ENCODE measurements at places on chromosomes 16 and 17.
A peak's percentile ranks its signal among the peaks of the same experiment; 100 is the strongest.

- DNase-seq: no peak
Observed at GRCh38 chr16:48535831-48536613, 74.0 kb downstream of the N4BP1 start.

- peak; percentile 13 for DNase-seq
Observed at GRCh38 chr17:55420776-55421178, 858 bp downstream of the MMD start.

DNA sequence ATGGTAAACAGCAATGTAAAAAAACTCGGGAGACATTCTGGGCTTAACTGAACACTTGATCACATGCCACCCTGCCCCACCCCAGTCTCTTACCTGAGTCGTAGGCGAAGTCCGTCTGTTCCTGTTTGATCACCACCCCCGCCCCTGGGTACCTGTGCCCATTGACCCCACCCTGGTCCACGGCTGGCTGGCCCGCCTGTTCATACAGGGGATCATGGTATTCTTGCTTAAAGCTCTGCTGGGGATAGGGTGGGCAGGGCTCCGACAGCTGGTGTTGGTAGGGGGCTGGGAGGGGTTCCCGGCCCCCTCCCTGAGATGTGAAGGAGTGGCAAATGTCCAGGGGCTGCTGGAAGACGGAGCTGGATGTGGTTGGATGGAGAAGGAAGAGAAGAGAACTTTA, 13.6 kb downstream of the ETV4 start:
- DNase-seq: no peak

GRCh38 chr17:19470530-19471261, 59.7 kb downstream of the RNF112 start:
- peak; percentile 14 for DNase-seq

GRCh38 chr17:49312722-49313121, 49.3 kb downstream of the ZNF652 start:
- no peak for DNase-seq

DNA sequence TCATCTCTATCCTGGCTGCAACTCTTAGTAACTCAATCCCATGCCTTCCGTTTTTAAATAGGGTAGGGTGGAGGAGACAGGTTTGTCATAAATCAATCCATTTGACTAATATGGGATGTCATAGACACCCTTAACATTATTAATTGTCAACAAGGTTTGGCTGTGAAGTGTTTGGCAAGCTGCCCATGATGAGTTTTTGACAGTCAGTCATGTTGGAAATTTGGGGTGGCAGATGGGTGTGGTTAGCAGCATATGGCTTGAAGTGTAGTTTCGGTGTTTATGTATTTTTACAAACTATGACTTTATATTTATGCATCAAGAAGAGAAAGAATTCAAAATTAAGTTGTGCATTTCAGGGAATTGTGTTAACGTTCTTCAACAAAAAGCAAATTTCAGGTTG, 221.8 kb upstream of the CDH5 start:
- no peak for DNase-seq

DNA sequence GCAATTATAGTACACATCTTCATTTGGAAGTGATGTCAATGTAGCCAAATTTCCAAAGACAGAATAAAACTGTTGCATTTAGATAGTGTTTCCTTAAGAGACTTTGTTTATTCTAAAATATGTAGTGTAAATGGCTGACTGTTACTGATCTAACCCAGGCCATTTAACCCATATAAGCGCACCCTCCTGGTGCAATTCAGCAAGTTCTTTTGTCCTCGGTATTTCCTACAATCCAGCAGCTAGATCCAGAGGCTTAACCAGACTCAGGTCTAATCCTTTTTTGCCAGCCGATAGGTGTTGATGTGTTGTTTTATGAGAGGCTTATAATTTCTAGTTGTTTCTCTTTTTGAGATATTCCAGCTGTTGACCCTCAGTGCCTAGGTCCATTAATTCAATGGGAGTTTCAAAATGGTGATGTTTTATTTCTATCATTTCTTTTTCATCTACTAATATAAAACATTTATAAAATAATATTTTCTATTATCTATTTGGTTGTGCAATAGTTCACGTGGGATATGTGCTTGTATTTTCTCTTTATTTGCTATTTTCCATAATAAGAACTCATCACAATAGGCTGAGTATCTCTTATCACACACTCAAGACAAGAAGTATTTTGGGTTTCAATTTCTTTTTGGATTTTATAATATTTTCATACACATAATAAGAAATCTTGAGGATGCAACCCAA, 14.5 kb downstream of the ABCA9 start:
- no peak for DNase-seq

- peak; percentile 49 for DNase-seq
Observed at GRCh38 chr16:23060458-23061320, 88.6 kb downstream of the USP31 start.
